CD4-positive, alpha-beta T cell treated with Interleukin-4 for 4 hours (primary cell): ENCODE measurements at places on chromosomes 12 and 14.

- no peak for DNase-seq
These were observed 35.2 kb upstream of the TMTC2 start for GRCh38 chr12:82651489-82651888.

DNA sequence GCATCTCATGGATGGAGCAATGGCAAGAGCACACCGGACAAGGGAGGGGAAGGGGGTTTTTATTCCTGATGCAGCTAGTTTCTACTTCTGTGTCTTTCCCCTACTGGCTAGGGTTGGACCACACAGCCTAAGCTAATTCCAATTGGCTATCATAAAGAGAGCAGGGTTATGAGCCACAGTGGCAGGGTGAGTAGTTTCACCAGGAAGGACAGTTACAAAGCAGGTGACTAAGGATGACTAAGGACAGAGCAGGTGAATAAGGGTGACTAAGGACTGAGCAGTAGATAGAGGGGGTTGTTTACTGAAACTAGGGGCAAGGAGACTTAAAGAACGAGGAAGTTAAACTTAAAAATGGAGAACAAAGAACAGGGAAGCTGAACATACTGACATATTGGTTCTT is 321.4 kb upstream of the SEL1L start:
- DNase-seq: no peak

GRCh38 chr14:72480464-72481243 is 413.2 kb downstream of the DPF3 start:
- no peak for DNase-seq

DNA sequence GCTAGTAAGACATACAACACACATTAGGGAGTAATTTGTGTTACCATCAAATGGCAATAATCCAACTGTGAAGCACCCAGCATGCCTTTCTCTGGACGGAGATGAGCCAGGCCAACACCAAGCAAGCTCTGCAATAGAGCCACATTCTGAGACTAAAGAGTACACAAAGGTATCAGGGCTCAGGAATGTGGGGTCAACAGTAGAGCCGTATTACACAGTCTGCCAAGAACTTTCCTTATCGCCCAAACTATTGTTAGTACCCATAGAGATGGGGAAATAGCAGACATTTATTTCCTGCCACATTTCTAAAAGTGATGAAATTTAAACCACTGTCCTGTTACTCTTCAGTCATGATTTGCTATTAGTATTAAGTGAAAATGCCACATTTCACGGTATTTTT is 113.7 kb downstream of the BMP4 start:
- DNase-seq: no peak

DNA sequence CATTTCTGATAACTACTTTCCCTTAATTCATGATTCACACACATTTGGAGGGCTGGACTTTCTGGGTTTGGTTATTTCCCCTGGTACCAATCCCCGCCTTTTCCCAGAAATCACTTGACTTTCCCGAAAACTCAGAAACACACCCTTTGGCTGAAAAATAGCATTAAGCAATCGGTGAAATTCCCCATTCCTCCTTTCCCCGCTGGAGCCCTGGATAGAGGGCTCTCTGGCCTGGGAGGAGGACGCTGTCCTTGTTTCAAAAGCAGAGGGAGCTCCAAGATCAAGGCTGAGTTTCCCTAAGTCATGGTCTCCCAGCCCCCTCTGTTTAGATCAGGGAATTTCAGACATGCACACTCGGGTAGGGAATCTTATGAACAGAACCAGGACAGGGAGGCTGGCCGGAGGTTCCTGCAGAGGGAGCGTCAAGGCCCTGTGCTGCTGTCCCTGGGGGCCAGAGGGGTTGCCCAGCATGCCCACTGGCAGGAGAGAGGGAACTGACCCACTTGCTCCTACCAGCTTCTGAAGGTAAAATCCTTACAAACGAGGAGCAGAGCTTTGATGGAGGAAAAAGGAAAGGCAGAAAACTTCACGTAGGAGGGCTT is at the start of gene C1S:
TSS of gene C1S (plus strand) at position 366 of the 602 bp plus-strand sequence. CDS start 1,195 bp downstream, outside the sequence.
- DNase-seq: no peak

- no peak for DNase-seq
These were observed 213.7 kb downstream of the CCDC59 start for GRCh38 chr12:82144505-82144904.

- no peak for DNase-seq
These were observed 145.0 kb downstream of the WIF1 start for GRCh38 chr12:64976131-64976530.

DNA sequence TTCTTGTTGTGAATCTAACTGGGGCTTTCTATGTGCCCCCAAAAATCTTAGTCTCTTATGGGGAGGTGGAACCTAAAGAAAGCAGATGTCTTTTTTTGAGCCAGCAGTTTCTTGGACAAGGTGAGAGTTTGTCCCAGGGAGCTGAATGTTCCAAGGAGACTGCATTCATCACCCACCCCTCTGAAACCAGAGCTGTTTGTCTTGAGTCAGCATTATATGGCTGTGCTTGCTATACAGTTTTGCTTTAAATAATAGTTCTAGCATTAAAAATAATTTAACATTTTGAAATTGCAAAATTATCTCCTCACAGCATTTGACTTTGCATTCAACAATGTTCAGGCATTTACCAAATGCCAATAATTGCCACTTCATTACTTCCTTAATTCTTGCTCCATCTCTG is 813.3 kb downstream of the BCL11B start:
- no peak for DNase-seq

DNA sequence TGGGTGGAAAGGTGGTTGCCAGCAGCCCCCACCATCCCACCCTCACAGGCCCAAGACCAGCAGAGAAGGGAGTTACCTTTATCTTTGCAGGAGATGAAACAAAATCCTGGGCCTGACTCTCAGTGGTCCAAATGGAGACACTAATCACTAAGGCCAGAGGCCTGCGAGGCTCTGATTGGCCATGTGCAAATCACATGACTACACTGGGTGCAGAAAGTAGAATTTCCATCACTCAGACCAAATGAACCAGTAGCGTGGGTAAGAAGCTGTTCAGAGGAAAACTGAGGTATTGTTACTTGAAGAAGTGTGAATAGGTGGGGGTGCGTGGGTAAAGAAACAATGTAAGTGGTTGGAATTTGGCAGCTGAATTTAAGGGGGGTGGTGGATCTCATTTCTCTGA is 20.2 kb upstream of the PPP1CC start:
- DNase-seq: no peak

GRCh38 chr12:83850531-83850930 is 1062.1 kb downstream of the SLC6A15 start:
- DNase-seq: no peak

DNA sequence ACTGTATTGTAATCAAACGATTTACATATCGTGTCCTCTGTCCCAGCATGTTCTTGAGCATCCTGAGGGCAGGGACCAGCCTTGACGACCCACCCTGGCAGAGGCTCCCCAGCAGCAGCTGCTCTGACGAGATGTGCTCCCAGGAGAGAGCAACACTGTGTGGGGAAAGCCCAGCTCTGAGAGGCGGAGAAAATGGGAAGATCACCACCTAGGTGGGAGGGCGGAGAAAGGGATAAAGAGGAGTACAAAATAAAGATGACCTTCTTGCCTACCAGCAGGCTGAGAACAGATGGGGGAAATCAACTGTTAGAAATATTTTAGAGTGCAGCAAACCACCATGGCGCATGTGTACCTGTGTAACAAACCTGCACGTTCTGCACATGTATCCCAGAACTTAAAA is 71.5 kb upstream of the CAPRIN2 start:
- DNase-seq: no peak

DNA sequence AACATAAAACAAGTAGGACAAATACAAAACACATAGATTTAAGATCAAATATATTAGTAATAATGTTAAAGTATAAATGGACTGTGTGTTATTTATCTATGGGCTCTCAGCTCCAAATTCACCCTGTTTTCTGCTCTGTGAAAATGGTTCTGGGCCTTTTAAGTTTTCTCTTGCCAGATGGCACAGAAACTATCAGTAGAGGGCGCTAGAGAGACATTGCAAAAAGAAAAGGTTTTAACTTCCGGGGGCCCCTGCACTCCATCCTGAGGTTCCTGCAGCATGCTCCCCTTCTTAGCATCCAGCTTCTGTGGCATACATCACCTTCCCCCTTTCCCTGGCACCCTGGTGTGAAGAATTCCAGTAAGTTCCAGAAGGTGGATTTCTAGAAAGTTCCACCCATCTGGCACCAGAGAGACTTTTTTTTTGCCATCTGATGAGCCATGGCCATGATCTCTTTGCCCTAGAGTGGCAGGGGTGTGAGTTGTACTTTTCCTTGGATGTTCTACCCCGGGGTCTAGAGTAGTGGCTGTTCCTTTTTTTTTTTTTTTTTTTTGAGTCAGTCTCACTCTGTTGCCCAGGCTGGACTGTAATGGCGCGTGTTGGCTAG is 29.3 kb downstream of the ZCRB1 start:
- DNase-seq: no peak

DNA sequence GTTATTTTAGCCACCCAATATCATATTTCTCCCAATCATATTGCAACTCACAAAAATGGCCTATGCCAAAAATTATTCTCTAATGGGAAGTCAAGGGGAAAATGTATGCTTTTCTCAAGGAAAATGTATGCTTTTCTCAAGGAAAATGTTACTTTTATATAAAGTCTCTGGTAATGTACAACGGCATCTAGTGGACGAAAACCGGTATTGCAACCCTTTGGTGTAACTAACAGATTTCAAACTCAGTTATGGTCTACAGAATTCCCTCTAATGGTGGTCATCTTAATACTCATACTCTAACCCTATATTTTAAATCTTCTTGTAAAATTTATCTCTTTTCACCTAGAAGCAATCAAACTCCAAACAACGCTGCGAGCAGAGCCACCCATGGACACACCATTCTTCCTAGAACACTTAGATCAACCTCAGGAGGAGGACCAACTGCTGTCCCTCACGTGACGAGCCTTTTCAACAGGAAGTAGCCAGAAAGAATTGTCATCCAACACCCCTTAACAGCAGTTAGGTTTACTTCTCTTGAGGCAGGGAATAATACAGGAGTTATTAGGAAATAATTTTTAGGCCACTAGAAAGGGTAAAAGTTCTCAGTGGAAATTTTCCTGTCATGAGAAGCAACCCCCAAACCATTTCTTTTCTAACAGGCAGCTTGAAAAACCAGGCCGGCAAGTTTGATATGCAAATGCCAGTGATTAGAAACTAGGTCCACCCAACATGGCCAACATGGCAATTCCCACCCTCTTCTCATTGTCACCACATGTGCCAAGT is 20.1 kb downstream of the APOBEC1 start:
- peak; percentile 66 for DNase-seq

DNA sequence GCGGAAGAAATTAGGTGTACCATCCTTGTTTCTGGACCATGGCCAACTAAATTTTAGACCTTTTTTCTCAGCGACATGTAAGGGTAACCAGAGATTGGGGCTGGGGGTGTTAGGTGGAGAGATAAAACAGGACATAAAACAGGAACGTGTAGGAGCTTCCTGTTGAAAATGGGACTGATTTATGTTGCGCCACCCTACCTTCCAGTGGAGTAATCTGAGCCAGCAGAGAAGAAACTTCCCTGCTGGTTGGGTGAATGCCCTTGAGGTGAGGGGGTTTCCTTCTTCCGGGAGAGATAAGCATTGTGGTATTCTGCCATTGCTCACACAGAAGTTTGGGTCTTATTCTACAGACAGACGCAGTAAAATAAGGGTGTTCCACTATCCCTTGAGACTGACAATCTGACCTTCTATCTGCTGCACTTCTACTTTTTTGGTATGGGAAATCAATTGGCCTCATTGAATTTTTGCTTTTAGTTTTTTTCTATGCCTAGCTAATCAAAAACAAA is 417.6 kb downstream of the PCNX1 start:
- peak; percentile 66 for DNase-seq

- DNase-seq: no peak
These were observed 58.8 kb upstream of the C14orf132 start for GRCh38 chr14:95980402-95980801.

GRCh38 chr14:71693381-71693780 is 238.8 kb upstream of the RGS6 start:
- no peak for DNase-seq

- no peak for DNase-seq
These were observed 306.6 kb upstream of the ATP2B1 start for GRCh38 chr12:90015228-90015627.

GRCh38 chr12:22971701-22972191 is 346.8 kb downstream of the ETNK1 start:
- no peak for DNase-seq

DNA sequence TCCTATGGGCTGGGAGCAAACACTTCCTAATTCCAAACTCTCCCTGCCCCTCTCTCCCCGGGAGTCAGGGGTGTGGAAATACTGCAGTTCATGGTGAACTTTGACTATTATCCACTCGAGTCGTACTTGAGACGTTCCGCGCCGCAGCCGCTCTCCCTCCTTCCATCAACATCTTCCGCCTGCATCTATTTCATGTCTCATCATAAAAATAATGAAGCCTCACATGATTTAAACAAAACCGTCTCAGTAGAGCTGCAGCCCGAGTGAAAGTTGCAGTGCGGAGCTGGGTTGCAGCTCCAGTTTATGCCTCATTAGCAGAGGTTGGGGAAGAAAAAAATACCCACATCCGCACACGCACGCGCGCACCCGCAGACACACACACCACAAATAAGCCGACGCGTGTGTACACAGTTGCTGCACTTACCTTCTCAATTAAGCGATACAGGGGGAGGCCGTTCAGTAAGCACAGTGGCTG is 283 bp downstream of the LMO3 start:
- DNase-seq: no peak

- no peak for DNase-seq
These were observed 72.9 kb downstream of the DENND5B start for GRCh38 chr12:31517994-31518393.

- no peak for DNase-seq
These were observed 8.5 kb downstream of the NFE2 start for GRCh38 chr12:54292083-54292930.

DNA sequence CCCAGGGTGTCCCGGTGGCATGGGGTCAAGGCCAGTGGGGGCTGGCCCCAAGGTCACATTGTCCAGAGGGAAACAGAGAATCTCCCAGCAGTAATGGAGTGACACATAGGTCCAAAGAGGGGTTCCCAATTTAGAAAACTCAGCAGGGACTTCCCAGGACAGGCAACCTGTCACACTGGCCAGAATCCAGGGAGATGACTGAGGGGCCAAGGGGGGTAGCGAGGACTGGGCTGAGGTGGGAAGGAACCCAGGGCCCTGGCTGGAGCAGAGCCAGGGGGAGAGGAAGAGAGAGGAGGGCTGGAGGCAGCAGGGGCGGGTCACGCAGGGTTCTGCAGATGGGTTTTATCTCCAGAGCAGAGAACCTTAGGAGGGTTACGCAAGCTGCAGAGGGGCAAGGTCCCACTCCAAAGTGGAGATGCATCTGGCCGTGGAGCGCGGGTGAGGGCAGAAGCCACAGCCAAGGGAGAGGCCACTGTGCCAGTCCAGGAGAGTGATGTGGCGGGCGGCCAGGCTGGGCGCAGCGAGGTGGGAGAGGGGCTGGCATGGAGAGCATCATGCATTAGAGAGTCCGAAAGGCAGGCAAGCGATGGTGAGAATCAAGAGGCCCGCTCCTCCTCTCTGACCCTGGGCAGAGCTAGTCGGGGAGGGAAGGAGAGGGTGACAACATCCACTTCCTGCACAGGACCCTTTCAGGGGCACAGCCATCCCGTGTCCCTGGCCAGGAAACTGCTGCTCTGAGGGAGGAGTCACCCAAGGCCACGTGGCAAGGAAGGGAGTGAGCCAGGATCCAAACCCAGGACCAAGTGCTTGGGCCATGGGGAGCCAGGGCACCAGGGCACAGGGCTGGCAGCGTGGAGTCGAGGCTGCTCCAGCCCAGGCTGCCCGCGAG is 29.0 kb downstream of the NCOR2 start:
- DNase-seq: no peak

GRCh38 chr14:74563233-74563585 is 48.8 kb downstream of the LTBP2 start:
- DNase-seq: no peak

GRCh38 chr12:101857043-101857558 is 20.3 kb upstream of the DRAM1 start:
- no peak for DNase-seq
